Activated CD4-positive, CD25-positive, alpha-beta regulatory T cell treated with anti-CD3 and anti-CD28 coated beads, Interleukin-2, amount 50 U/mL, for 16 hours (primary cell): ENCODE measurements at places on chromosomes 5 and 9.

GRCh38 chr5:117188211-117188610 is 613.6 kb upstream of the SEMA6A start:
- DNase-seq, result no peak

DNA sequence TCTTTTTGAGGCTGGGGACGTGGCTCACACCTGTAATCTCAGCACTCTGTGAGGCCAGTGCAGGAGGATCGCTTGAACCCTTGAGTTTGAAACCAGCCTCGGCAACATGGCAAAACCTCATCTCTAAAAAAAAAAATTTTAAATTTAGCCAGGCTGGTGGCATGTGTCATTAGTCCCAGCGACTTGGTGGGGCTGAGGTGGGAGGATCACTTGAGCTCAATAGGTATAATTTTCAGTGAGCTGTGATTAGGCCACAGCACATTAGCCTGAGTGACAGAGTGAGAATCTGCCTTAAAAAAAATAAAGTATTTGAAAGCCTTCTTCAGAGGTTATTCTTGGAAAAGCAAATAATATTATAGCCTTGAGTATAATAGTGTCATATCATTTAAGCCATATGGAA is 41.8 kb downstream of the NSD1 start:
- DNase-seq, result no peak

GRCh38 chr9:111352545-111352944 is 22.5 kb upstream of the OR2K2 start:
- DNase-seq, result no peak

DNA sequence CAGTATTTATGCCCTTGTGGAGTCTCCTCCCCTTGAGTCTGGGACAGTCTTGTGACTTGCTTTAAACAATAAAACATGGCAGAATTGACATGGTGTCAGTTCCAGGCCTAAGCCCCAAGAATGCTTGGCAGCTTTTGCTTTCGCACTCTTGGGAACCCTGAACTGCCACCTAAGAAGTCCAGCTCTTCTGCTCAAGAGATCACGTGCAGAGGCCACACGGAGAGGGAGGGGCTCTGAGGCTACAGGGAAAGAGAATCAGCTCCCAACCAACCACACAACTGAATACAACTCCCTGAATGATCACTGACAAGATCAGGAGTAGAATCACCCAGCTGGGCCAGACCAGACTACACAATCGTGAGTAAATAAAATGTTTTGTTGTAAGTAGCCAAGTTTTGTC is 97.6 kb downstream of the MED27 start:
- DNase-seq, result no peak

GRCh38 chr5:174735498-174736330 is 11.3 kb downstream of the MSX2 start:
- no peak for DNase-seq

DNA sequence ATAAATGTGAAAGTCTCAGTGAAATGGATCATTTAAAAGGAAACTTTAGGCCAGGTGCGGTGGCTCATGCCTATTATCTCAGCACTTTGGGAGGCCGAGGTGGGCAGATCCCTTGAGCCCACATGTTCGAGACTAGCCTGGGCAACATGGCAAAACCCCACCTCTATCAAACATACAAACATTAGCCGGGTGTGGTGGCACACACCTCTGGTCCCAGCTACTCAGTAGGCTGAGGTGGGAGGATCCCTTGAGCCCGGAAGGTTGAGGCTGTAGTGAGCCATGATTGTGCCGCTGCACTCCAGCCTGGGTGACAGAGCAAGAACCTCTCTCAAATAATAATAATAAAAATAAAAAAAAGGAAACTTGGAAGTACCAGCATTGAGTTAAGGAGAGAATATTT is 176.1 kb downstream of the HSPA4 start:
- DNase-seq, result no peak

- DNase-seq, result no peak
Measured at GRCh38 chr5:159764283-159765134, 151.8 kb upstream of the ADRA1B start.

- no peak for DNase-seq
Measured at GRCh38 chr9:92729735-92730155, 34.9 kb downstream of the BICD2 start.

DNA sequence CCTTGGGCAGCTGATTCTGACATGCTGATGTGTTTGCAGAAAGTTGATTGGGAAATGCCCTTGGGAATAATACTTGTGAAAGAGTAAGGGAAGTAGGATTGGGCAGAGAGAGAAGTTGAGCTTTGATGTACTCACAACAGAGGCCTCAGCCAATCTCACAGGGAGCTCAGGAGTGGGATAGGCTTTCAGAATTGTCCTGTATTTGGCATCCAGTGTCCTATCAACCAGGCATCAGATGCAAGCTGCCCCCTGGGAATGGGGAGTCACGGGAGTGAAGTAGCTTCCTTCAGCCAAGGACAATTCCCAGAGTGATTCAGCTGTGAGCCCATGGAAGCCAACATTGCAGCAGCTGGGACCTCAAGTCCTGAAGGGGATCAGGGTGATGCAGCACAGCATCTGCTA is 39.6 kb downstream of the DMAC1 start:
- DNase-seq, result no peak

DNA sequence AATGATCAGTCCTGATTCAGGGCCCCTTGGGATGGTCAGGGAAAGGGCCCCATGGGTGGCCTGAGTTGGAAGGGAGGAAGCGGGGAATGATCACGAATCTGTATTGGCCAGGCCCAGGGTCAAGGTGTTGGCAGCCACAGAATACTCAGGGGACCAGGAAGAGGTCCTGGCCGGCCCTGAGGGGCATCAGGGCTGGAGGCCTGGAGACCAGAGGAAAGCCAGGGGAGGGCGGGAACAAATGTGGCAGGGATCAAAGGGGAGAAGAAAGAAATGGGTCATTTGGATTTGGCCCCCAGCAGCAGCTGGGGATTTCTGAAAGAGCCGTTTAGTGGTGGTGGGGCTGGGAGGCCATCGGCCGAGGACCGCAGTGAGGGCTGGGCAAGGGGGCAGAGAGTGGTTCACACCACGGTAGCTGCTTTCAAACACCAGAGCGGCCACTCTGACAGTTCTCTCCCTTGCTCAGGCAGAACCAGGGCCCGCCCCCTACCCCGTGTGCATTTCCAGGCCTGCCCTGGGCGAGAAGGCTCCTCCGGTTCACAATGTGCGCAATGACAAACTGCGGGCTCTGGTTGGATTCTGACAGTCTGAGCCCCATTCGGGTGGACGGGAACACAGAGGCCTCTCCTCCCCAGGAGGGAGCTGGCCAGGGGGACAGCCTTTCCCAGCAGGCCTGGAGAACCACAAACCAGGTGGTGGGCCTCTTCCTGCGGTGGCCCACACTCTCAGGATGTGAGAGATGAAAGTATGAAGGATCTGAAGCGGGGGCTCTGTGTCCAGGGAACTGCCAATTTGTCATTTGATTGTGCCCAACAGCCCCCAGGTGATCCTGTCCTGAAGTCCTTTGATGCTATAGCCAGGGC is 220.3 kb upstream of the IER5L start:
- DNase-seq, result no peak

- DNase-seq, result no peak
Measured at GRCh38 chr5:132387640-132388117, 18.2 kb downstream of the SLC22A5 start.

DNA sequence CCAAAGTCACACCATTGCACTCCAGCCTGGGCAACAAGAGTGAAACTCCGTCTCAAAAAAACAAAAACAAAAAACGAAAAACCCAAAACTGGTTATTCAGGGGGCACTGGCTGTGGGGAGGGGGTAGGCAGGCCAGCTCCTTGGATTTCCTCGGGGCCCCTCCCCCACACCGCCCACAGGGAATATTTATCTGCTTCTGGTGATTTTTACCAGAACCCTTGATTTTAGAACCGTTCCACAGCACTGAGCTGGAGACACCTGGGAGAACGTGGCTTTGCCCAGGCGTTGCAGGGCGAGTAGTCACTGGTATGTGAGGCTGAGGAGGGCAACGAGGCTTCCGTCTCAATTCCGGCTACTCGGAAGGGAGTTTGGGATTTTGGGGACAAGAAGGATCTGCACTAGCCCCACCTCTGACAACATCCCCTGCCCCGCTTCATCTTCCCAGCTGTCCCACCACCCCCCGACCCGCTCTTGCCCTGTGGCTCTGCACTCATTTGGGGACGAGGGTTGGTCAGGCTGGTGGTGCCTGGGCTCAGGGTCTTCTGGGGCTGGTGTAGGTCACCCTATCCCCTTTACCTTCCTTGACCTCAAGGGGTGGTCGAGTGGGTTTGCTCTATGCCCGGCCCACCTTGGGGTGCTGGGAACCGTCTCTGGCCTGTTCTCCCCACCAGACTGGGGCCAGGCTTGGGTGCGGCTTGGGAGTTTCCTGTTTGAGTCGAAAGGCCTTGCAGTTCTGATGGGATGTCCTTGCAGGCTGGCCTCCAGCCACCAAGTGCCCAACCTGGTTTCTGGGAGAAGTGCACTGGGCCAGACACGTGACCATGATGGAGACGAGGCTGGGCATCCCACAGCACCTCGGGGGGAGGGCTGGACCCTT is 3.5 kb downstream of the AHRR start:
- no peak for DNase-seq

- no peak for DNase-seq
Measured at GRCh38 chr5:43840424-43841125, 237.6 kb downstream of the NNT start.

- no peak for DNase-seq
Measured at GRCh38 chr5:71978216-71978615, 129.1 kb upstream of the MAP1B start.

- DNase-seq, result no peak
Measured at GRCh38 chr5:87190041-87190440, 77.6 kb upstream of the RASA1 start.

DNA sequence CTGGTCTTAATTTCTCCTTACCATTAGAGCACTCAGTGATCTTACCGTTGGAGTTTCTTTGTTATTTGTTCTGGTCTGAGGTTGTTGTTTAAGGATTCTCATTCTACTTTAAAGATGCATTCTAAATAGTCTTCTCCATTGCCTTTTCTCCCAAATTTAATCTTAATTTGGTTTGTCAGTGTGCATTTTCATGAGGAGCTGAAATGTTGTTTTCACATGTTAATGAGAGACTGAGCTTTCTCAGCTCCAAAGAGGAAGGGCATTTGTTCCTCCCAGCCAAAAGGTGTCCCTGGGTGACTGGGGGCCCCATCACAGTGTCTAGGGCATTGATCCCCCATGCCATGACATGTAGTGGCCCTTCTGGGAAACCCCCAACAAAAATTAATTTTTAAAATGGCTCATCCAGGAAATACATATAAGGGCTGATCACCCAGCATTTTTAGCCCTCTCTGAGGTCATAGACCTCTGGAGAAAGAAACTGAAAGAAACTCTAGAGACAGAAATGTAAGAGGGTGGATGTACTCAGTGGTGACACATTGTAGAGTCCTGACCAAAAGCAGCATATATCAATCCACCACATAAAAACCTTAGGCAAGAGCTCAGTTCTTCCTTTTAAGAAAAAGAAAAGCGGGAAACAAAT is 240.4 kb upstream of the RAI14 start:
- DNase-seq, result no peak

GRCh38 chr5:65483546-65484346 is 2.0 kb upstream of the ADAMTS6 start:
- no peak for DNase-seq
